Smooth muscle cell of bladder (primary cell): ENCODE measurements at places on chromosomes 1 and 21. TPM values are rescaled to one million over a fixed set of nuclear protein-coding genes. Genes with fewer than 3 reads are reported as not detected.

NBPF4 gene
- not detected in 2 replicates for total RNA-seq

FAM72B gene
- 0.92 and 1.1 TPM in 2 replicates for total RNA-seq

IQCC gene
- total RNA-seq: 1.0 and 1.3 TPM in 2 replicates

AADACL4 gene
- under 0.01 and 0.83 TPM in 2 replicates for total RNA-seq

IL19 gene
- total RNA-seq: 0.28 TPM in 1 of 2 replicates, not detected in the other

RHD gene
- not detected in 2 replicates for total RNA-seq

ZNF695 gene
- total RNA-seq: 0.65 and 0.71 TPM in 2 replicates

OR10J1 gene
- not detected in 2 replicates for total RNA-seq

TMEM61 gene
- not detected in 2 replicates for total RNA-seq
